IMR-90 (cell line): ENCODE measurements at places on chromosomes 3 and 15. TPM values are rescaled to one million over a fixed set of nuclear protein-coding genes. Genes with fewer than 3 reads are reported as not detected.

DNA sequence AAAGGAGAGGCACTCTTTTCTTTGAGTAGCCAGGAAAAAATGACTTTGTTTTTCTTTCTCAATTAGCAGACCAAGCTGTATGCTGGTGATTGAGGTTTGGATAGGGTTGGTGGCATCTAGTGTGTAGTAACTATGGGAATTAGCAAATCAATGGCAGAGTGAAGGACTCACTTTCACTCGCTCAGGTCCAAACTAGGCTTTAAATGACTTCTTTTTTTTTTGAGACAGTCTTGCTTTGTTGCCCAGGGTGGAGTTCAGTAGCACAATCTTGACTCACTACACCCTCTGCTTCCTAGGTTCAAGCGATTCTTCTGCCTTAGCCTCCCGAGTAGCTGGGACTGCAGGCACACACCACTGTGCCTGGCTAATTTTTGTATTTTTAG is 35.9 kb downstream of the PRKCI start:
- DNase-seq: no peak

DNA sequence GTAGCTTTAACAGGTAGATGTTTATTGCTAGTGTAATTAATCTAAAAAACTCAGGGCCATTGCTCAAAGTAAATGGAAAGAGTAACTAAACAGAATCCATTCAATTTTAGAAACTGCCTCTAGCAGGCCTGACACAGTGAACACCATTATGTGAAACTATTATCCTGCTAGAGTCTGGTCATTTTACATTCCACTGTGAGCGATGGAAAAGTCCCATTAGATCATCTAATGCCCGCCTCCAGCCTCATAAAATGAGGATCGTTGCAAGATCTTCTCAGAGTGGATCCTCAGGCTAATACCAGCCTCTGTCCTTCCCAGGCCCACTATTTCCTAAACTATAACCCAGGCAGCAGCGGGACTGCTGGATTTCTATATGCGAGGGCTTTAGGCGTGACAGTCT is 107.7 kb downstream of the WDR76 start:
- peak; percentile 52 for DNase-seq

DNA sequence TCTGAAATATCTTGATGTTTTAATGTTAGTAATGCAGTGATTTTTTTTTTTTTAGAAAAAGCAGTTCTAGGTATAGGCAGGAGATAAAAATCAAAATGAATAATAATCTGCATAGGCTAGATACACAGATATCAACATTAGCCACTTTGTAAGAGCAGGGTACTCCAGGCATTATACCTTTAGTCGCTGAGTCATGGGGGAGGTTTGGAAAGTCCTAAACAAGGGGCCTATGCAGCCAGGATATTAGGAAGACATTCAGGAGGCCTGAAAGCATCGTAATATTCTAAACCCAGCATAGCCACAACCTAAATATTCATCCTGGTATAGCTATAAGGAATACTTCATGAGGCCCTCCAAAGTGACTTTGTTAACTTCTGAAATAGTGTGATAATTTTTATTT is 258.1 kb upstream of the NECTIN3 start:
- DNase-seq: peak; percentile 6

DNA sequence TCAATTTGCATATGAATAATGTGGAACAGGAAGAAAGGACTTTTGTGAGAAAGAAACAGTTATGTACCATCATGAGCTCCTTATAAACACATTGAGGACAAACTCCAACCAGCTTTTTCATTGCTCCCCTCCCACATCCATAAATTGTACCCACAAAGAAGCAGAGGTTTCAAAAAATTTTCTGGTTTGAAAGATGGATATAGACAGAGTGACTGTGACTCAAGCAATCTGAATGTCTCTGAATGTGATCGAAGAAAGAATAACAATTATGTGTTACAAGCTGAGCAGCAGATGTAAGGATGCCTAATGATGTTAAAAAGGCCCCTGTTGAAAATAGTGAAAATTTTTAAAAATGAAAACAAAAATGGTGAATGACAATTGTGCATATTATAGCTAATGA is 127.4 kb downstream of the TFG start:
- peak; percentile 8 for DNase-seq

ADGRG7 gene
- not detected in 2 replicates for total RNA-seq
